ENCODE measurements at places on chromosomes 12 and 14.

- no peak for DNase-seq
Measured at GRCh38 chr14:33699300-33699983, 251.4 kb downstream of the EGLN3 start.

- no peak for DNase-seq
Measured at GRCh38 chr12:53244337-53244736, 12.3 kb upstream of the RARG start.

- no peak for DNase-seq
Measured at GRCh38 chr14:28777471-28778137, 11.0 kb downstream of the FOXG1 start.

- no peak for DNase-seq
Measured at GRCh38 chr14:101398011-101398410, 163.3 kb upstream of the DIO3 start.

- DNase-seq, result no peak
Measured at GRCh38 chr14:61489932-61490331, 168.6 kb downstream of the PRKCH start.

GRCh38 chr12:32446316-32447119, 47.2 kb downstream of the FGD4 start:
- DNase-seq, result no peak

DNA sequence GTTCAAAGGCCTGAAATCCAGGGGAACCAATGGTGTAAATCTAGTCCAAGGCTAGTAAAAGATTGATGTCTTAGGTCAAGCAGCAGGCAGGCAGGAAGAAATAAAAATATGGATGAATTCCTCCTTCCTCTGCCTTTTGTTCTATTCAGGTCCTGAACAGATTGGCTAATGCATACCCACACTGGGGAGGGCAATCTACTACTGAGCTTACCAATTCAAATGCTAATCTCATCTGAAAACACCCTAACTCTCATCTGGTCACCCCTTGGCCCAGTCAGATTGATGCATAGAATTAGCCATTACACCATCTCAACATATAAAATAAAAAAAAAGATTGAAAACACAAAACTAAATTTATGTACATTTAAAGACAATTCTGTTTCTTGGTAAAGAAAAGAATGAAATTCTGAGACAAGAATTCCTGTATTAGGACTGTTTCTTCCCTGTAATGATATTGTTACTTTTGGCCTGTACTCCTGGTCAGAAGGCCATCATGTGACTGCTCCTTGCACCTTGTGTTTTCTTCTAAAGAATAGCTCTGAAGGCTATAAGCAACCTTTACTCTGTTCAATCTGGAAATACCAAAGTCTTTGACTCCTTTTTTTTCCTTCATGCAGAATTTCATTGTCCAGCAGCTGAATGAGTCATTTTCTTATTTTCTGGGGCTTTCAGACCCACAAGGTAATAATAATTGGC, 19.9 kb downstream of the CLEC6A start:
- DNase-seq, result no peak

GRCh38 chr14:60174352-60175254, 9.4 kb upstream of the DHRS7 start:
- DNase-seq, result no peak

DNA sequence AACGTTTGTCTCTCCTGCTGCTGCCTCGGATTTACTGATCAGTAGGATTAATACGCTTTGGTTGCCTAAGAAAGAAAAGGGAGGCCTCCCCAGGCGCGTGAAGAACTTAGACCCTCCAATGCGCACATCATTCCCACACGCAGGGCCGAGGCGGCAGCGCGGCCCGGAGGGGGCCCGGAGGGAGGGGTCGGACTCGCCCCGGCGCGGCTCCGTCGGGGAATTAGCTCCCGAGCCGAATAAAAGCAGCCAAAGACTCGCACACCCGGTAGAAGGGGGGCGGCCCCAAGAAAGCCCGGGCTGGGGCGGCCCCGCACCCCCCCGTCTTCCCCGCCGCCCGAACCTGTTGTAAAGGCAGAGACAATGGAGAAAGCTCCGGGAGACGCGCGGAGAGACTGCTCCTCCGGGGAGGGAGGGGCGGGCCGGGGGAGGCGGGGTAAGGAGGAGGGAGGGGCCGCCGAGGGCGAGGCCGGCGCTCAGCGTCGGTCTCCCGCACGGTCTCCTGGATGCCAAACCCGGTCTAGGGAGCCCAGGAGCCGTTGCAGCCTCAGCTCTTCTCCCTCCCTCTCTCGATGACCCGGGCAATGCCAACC, at the start of gene NELL2:
NELL2 (minus strand) TSS at position 362 of the 590 bp plus-strand sequence. CDS start 446 bp downstream, outside the sequence.
- peak; percentile 73 for DNase-seq

DNA sequence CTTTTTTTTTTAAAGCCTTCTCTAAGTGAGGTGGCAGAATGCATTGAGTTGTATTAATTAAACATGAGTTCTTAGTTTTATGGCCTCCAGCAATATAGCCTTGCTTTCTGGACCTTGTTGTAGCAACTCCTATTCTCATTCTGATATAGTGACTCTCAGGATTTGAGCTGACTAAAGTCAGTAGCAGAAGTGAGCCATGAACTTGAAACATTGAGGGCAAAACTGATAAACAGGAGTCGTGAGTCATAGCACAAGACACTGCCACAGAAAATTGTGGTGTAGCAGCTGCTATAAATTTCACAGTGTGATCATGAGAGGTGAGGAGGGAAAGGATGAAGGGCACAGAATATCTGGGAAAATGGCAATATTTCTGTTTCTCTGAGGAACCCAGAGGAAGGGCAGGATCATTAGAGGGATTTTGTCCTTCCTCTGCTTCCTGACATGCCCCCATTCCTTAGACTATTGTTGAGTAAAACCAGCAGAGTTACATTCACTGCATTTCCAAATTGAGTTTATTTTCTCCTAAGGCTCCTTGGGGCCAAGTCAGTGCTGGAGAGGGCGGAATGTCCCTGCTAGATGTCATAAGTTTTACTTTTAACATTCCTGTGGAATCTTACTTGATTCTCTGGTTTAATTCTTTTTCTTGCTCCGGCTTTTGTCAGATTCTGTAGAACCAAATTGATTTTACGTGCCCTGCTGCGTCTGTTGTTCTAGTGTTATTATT, 7.5 kb downstream of the KLRG1 start:
- DNase-seq, result peak; percentile 57

- no peak for DNase-seq
Measured at GRCh38 chr12:111201036-111201435, 167.9 kb downstream of the PHETA1 start.

DNA sequence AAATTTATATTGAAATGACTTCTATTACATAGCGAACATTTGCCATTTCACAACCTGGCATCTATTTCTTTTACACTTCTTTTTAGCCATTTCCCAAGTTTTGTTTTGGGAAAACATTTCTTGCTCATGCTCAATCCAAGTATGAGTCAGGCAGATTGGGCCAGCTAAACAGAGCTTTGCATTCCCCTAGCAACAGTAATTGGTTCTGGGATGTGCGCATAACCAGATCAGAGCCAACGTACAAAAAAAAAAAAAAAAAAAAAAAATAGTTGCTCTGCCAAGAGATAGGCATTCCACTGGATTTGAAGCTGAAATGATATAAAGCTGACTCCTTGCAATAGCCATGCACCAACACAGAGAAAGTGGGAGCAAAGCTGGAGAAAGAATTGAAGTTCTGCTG, 37.5 kb downstream of the PLCZ1 start:
- DNase-seq, result no peak

DNA sequence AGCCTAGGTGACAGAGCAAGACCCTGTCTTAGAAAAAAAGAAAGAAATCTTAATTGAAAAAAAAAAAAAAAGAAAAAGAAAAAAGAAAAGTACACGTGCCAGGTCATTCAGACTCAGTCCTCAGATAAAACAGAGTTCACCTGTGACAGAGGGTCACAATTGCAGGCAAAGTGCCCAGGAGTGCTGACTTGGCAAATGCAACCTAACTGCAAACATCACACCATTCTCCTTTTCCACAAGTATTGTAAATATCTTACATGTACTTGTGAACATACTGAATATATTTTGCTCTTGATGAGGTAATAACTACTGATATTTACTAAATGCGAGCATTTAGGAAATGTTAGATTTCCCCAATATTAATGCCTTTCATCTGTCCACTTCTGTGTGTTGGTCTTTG, 9.0 kb upstream of the COL2A1 start:
- peak; percentile 53 for DNase-seq

- no peak for DNase-seq
Measured at GRCh38 chr12:40286583-40286982, 61.8 kb downstream of the LRRK2 start.

GRCh38 chr14:34883954-34884353, 8.8 kb upstream of the BAZ1A start:
- DNase-seq, result no peak
